ELR (cell line): ENCODE measurements at places on chromosomes 1 and 21.

DNA sequence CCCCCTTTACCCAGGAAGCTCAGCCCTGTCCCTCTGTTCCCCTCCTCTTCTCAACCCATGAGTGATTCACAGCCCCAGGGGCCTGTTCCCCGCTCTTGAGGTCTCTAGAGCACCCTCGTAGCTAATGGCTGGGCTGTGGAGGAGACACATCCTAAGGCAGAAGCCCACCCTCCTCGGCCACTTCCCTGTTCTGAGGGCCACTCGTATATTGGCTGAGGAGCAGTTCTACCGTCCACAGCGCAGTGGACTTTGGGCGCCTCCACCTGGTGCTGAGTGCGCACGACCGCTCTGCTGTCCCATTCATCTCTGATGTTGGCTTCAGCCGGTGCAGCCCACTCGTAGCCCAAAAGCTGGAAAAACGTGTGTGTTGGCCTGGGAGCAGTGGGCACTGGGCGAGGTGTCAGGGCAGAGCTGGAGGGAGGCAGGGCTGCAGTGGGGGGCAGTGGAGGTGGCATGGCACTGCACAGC lies 24.5 kb upstream of the PKP1 start:
- no peak for DNase-seq

- DNase-seq: no peak
Observed at GRCh38 chr21:29523646-29524045, 224.9 kb downstream of the BACH1 start.

DNA sequence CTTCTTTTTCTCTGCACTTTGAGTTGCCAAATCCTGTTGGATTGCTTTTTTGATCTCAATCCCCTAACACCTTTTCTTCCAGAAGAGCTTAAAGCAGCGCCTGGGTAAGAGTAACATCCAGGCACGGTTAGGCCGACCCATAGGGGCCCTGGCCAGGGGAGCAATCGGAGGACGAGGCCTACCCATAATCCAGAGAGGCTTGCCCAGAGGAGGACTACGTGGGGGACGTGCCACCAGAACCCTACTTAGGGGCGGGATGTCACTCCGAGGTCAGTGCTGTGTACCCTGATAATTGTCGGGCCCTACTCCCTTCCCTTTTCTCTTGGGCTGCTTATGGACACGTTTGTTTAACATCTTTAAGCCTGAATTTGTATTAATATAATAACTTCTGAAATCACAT lies 8.3 kb downstream of the CHTOP start:
- DNase-seq: no peak

DNA sequence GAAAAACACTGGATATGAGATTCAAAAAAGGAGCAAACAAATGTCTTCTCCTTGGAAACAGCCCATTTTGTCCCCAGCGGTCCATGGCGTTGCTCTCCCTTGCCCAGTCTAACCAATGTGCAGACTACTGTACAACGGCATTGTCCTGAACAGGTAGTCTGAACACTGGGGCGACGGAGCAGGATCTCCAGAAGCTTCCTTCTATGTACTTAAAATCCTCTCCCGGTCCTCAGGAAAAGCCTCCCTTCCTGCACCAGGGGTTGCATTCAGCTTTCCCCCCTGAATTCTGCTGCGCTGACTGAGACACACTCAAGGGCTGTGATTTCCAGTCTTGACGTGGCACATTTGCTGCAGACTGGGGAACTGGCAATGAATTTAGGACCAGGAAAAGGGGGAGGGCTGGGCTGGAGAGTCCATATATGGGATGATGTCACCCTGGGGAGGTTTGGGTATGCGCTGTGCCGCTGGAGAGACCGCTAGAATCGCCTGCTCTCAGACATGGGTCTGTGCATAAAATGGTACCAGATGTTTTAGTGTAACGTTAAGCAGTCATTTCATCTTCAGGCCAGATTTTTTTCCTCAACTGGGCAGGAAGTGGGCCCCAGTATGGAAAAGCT lies 275.9 kb upstream of the C1orf105 start:
- DNase-seq: peak; percentile 89

GRCh38 chr1:193085263-193085662 lies 20.0 kb downstream of the GLRX2 start:
- no peak for DNase-seq

GRCh38 chr1:186208405-186209129 lies 166.5 kb downstream of the TPR start:
- peak; percentile 36 for DNase-seq
